ENCODE measurements at places on chromosomes 16 and 17.

GRCh38 chr16:716200-716568 lies 1.3 kb downstream of the METRN start:
- DNase-seq = peak; percentile 95

DNA sequence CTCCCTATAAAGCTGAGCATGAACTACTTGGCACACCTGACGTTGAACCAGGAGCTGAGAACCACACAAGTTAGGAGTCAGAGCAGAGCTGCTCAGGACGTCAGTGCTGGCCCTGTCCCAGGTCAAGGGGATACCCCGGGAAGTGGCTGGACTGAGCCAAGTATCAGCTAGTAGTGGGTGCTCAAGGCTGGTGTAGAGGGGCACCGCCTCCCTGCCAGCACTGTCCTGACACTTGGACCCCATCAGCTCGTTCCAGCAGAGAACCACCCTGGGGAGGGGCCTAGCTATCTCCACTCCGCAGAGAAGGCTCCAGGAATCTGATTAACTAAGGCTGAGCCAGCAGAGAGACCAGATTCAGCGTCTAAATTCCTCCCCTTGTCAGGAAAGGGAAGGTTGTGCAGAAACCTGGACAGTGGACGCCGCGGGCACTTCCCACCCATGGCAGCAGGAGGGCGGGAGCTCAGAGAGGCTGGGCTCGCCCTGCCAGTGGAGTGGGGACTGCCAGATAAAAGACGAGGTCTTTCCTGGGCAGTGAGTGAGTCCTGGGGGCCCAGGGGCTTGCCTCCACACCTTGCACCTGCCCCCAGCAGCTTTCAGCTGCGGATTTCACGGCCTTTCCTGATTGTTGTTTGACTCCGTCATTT lies 21.0 kb downstream of the C16orf90 start:
- no peak for DNase-seq

DNA sequence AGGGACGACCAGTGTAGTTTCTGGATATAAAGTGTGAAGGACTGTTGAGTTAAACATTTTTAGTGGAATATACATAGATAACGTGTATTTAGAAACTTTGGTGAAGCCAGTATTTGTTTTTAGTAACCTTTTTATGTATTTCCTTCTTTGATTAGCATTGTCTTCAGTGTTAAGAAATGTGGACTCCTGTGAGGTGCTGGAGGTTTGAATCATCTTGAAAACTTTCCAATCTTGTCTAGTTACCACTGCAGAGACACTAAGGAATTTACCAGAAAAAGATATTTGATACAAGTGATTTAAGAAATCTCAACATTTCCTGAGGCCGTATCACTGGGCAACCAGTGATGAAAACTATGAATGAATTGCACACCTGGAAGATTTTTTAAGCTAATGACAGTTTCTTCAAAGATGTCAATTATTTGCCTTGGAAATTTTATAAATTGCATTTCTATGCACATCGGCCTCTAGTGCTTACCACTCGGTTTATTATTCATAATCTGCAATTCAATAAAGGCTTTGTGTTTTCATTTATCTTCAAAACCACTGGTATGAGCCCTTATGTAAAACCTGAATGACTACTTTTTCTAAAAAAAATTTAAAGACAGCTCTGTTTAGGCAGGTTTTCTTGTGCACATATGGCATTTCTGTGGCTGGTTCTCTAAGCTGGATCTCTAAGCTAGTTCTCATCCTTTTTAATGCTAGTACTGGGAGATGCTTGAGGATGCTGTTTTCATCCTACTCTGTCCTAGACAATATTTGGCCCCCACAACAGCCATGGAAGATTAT lies 31.4 kb upstream of the ADCY7 start:
- no peak for DNase-seq

DNA sequence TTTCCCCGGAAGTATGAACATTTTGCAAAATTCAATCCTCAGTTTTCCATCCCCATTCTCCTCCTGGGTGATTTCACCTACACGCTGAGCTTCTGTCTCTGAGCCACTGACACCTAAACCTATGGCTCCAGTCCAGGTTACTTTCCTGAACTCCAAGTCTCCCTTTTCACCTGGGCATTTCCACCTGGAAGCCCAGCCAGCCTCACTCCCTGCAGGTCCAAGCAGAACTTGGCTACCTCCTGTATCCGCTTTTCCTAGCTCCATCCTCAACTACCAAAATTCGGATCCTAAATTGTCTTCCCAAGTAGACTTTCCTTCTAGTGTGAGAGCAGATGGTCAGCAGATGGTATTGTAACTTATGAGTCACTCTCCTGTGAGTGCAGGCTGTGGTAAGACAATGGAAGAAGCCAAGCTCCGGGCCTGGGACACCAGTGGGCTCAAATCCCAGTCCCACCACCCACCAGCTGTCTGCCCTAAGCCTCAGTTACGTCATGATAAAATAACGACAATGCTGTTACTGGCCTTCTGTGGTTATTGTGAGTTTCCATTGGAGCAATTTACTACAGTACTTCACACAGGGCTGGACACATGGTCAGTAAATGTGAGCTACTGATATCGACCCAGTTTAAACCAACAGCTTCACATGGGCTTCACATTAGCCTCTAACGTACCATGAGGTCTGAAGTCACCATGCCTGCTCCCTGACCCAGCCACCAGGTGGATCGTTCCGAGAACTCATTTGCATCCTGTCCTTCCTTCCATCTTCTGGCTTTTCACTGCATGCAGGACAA lies 33.3 kb downstream of the PECAM1 start:
- no peak for DNase-seq

GRCh38 chr17:16932611-16933010 lies 39.3 kb downstream of the TNFRSF13B start:
- DNase-seq = no peak

- no peak for DNase-seq
Measured at GRCh38 chr16:17747081-17747756, 276.5 kb upstream of the XYLT1 start.

- DNase-seq = peak; percentile 62
Measured at GRCh38 chr16:69396187-69397061, 10.6 kb upstream of the TERF2 start.

DNA sequence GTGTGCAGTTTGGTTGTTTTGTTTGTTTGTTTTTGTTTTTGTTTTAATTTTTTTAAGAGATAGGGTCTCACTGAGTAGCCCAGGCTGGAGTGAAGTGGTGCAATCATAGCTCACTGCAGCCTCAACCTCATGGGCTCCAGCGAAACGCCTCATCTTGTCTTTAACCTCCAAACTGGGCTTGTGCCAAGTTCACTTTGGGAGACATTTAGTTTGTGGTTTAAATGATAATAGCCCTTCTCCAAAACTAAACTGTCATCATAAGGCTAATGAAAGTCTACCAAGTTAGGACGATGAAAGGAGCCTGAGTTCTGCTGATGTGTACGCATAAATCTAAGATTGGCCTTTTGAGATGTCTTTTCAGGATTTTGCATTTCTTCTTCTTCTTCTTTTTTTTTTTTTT lies 6.5 kb upstream of the CARD14 start:
- no peak for DNase-seq

DNA sequence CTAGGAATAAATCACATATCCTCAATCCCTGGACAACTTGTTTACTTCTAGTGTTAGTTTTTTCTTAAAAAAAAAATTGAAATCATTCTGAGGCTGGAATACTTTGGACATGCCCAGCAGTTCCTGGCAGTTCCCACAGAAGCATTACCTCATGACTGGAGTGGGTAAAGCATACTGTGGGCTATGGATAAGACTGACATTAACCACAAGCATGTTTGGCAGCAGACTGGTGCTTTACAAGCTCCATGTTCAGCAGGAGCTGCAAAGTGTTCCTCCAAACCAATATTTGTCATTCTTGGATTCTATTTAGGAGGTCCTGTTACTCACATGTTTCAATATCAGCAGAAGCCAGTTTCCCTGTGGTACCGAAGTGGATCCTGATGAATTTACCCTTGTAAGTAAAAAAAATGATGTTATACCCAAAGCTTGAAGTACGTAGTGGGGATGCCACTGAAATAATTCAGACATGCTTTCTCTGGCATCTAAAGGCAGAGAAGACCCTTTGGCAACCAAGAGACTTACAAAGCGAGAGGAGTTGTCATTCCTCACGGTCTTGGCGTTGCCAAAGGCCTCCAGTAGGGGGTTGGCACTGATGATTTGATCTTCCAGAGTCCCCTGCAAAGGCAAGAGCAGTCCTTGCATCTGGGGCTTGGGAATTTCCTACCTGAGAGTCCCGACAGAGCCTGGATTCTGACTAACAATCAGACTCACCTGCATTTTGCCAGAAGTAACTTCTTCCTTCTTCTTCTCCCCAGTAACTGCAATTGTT lies 4.9 kb downstream of the MYH1 start:
- no peak for DNase-seq

- DNase-seq = no peak
Measured at GRCh38 chr16:81313701-81314602, 810 bp upstream of the GAN start.

DNA sequence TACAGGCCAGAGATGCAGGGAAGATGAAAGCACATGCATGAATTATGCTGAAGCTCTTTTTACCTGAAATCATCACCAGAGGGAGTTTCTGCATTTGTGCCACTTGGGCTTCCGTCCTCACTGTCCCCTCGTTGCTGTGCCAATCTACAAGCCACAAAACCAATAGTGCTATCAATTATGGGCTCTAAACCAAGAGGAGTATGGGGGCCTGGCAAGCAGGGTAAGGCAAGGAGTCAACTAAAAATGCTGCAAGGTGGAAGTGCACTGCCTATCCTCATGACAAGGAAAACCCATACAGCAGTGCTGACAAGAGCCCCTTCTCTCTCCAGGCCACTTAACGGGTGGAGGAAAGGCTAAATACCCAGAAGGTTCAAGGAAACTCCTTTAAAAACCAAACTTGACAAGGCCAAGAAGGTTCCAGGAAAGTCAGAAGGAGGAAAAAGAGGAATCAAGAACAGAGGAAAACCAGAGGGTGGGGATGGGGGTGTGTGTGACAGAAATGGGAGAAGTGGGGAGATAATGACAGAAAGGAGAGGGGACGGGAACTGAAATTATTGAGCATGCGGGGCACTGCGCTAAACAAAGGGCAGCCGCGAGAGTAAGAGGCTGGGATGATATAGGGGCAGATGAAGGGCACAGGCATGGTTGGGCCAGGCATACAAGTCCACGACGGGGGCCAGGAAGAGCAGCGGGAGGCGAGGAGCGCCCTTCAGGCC lies 674 bp downstream of the C17orf75 start:
- DNase-seq = no peak

DNA sequence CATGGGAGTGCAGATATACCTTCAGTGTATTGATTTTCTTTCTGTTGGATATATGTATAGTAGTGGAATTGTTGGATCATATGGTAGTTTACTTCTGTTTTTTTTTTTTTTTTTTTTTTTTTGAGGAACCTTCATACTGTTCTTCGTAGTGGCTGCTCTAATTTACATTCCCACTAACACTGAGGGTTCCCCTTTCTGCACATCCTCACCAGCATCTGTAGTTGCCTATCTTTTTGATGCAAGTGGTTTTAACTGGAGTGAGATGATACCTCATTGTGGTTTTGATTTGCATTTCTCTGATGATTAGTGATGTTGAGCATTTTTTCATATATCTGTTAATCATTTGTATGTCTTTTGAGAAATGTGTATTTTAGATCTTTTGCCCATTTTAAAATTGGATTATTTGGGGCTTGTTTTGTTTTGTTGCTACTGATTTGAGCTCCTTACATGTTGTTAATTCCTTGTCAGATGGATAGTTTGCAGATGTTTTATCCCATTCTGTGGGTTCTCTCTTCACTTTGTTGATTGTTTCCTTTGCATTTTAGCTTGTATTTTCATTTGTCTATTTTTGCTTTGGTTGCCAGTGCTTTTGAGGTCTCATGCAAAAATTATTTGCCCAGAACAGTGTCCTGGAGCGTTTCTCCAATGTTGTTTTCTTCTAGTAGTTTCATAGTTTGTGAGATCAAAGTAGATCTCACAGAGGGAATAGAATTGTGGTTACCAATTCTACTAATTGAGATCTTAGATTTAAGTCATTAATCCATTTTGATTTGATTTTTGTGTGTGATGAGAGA lies 25.0 kb upstream of the BCAS3 start:
- no peak for DNase-seq

DNA sequence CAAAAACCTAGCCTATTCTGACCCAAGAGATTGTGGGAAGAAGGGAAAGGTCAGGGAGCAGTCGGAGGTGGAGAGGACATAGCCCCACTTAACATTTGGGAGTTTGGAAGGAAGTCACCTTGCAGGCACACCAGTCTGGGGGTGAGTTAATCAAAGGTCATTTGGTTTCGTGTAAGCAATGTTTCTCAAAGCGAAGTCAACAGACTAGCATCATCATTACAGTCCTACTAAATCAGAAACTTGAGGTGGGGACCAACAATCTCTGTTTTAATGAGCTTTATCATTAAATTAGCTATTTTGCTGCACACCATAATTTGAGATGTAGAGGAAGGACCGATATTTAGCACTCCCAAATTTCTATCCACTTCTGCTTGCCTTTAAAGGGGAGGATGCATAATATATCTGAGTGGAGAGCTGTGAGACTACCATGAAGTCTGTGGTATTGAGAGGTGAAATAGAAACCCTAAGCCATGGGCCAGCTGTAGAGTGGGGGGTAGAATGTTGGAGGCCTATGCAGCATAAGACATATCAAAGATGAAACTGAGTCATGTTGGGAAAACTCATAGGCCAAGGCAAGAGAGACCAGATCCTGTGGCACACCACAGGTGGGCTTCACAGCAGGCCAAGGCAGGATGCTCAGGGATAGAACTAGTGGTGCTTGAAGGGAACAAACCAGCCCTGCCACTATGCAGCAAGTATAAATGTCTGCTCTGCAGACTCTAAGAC lies 141.7 kb upstream of the ANKFN1 start:
- DNase-seq = no peak

GRCh38 chr17:28953444-28954118 lies 2.3 kb upstream of the PHF12 start:
- peak; percentile 37 for DNase-seq

- DNase-seq = no peak
Measured at GRCh38 chr17:17437461-17437860, 39.3 kb upstream of the MED9 start.

- no peak for DNase-seq
Measured at GRCh38 chr16:89581045-89581695, 5.6 kb downstream of the CPNE7 start.

DNA sequence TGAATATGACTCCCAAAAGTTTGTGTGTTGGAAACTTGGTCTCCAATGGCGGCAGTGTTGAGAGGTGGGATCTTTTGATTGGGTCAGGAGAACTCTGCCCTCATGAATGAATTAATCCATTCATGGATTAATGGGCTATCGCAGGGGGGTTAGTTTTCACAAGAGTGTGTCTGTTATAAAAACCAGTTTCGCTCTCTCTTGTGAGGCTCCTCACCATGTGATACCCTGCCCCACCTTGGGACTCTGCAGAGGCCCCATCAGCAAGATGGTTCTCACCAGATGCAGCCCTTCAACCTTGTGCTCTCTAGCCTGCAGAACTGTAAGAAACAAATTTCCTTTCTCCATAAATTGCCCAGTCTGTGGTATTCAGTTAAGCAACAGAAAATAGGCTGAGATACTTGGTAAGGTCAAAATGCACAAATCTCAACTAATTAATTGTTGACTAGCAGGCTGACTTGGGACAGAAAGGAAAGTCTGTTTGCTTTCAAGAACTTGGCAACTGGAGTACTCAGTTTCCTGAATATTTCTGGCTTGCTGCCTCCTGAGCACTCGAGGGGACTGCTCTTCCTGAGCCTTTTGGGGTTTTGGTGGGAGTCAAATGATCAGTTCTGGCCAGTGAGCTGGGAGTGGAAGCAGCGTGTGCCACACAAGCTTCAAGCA lies 13.8 kb upstream of the CCL17 start:
- DNase-seq = no peak
